CD4-positive, alpha-beta T cell treated with Interleukin-12 subunit alpha and Interleukin-12 subunit beta, for 1 hour (primary cell): ENCODE measurements at places on chromosomes 5 and 9.

DNA sequence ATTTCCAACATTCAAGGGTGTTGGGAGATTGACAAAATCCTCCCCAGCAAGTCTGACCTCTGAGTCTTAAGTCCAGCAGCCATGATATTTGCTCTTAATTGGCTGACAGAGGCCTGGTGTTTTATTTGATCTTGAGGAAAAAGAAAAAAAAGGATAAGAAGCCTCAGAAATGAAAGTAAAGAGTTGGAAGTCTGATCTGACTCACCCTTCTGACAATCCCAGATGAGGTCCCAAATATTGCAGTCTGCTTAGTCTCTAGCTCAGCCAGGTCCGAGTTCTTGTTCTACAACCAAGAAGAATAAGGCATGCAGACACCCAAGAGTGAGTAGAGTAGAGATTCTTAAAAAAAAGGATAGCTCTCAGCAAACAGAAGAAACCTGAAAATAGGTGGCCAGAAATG is 632.5 kb upstream of the ST8SIA4 start:
- no peak for DNase-seq

- DNase-seq: no peak
Observed at GRCh38 chr9:108672475-108673190, 183.2 kb downstream of the ACTL7B start.

DNA sequence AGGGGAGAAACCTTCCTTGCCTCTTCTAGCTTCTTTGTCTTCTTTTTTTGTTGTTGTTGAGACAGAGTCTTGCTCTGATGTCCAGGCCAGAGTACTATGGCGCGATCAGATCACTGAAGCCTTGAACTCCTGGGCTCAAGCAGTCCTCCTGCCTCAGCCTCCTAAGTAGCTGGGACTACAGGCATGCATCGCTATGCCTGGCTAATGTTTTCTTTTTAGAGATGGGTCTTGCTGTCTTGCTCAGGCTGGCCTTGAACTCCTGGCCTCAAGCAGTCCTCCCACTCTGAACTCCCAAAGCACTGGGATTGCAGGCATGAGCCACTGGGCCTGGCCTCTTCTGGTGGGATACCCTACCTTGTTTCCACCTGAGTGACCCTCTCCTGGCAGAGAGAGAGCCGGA is 3.4 kb upstream of the PAXX start:
- no peak for DNase-seq

GRCh38 chr9:117365438-117365837 is 49.4 kb downstream of the ASTN2 start:
- DNase-seq: no peak

- no peak for DNase-seq
Observed at GRCh38 chr9:117273612-117274011, 141.2 kb downstream of the ASTN2 start.

DNA sequence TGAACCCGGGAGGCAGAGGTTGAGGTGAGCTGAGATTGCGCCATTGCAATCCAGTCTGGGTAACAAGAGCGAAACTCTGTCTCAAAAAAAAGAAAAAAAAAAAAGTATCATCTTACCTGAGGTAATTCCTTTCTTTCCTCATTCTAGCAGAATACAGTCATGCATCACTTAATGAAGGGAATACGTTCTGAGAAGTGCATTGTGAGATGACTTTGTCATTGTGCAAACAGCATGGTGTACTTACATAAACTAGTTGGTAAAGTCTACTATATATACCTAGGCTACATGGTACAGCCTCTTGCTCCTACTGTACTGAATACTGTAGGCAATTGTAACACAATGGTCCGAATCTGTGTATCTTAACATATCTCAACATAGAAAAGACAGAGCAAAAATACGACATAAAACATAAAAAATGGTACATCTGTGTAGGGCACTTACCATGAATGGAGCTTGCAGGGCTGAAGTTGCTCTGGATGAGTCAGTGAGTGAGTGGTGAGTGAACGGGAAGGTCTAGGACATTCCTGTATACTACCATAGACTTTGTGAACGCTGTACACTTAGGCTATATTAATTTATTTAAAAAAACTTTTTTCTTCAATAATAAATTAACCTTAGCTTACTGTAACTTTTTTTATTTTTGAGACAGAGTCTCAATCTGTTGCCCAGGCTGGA is 100.4 kb downstream of the GLDC start:
- DNase-seq: no peak
